ENCODE measurements at places on chromosomes 13 and 19.

GRCh38 chr13:22749626-22750025 lies 431.2 kb upstream of the SGCG start:
- no peak for DNase-seq

DNA sequence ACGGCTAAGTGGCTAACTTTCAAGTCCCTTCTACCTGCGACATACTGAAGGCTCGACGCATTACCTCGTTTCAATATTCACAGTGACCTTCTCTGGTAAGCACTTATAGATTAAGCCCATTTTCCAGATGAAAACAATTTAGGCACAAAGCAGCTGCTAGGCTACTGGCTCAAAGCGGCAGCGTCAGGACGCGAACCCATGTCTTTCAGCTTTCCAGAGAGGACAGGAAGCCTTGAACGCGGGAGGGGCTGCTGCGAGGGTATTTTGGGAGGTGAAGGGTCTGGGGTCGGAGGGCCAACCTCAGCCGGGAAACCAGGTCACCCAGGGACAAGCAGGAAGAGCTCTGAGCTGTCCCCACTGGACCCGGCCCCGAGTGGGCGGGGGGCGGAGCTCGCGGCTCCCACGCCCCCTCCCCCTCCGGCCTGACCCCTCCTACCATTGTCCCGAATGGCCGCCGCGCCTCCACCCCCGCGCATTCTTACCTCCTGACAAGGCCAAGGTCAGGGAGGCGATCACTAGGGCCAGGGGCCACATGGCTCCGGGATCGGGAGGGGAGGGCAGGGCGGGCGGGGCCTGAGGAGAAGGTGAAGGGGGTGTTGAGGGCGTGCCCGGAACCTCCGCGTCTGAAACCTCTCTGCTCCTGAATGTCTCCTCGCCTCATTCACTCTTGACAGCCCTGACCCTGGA lies at the start of gene KLK13:
Gene KLK13, minus strand, starts transcription at position 559 of the 687 bp plus-strand sequence. Its CDS starts 25 bp downstream, at position 534.
- no peak for DNase-seq

DNA sequence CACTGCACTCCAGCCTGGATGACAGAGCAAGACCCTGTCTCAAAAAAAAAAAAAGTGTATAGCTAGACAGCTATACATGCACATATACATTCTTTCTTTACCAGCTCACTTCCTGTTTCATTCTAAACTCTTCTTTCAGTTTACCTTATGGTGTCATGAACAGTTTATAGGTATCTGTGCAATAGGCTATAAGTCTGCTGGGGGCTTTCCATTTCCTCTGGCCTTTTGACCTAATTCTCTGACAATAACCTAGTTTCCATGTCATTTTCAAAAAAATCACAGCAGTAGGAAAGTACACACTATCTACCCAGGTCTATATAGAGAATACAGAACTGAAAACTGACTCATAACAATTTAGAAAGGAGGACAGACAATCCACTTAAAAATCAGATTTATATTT lies 24.4 kb upstream of the URAD start:
- no peak for DNase-seq

DNA sequence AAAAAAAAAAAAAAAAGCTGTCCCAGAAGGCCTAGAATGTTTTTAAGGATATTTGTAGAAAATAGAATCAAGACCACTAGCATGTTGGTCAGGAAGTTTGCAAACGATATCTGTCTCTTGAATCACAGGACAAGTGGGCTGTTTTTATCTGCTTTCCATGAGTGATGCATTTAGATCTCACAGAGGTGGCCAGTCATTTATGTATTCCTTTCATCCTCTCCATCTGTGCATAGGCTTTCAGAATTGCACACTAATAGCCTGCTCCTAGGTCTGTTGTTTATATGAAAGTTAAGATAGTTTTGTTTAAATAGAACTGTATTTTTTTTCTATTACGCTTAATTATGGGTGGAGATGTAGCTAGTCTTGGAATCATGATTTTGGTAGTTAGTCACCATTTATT lies 289.5 kb downstream of the SHISA2 start:
- no peak for DNase-seq

- no peak for DNase-seq
These were observed 9.9 kb downstream of the PLEKHF1 start for GRCh38 chr19:29675120-29675649.

DNA sequence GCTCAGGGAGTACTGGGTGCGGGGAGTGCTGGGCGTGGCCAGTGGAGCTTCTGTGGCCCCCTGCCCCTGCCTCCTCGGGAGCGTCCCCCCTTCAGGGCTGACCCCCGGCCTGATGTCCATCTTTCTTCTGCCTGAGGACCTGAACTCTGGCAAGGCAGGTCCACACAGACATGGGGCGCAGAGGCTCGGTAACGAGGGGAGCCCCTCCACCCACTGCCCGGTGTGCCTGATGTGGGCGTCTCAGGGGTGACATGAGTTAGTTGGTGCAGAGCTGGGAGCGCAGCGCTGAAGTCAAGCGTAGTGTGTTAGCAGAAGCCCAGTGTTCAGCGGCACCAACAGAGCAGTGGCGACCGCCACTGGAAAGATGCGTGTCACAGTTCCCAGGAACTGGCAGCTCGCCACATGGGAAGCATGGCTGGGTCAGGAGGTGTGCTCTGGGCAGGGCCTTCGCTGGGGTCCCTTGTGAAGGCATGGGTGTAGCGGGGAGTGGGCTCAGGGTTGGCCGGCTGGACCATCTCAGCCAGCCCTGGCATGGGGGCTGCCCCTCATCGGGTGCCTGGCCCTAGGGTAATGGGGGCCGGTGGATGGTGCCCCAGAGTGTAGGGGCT lies 11.5 kb downstream of the THOP1 start:
- no peak for DNase-seq

DNA sequence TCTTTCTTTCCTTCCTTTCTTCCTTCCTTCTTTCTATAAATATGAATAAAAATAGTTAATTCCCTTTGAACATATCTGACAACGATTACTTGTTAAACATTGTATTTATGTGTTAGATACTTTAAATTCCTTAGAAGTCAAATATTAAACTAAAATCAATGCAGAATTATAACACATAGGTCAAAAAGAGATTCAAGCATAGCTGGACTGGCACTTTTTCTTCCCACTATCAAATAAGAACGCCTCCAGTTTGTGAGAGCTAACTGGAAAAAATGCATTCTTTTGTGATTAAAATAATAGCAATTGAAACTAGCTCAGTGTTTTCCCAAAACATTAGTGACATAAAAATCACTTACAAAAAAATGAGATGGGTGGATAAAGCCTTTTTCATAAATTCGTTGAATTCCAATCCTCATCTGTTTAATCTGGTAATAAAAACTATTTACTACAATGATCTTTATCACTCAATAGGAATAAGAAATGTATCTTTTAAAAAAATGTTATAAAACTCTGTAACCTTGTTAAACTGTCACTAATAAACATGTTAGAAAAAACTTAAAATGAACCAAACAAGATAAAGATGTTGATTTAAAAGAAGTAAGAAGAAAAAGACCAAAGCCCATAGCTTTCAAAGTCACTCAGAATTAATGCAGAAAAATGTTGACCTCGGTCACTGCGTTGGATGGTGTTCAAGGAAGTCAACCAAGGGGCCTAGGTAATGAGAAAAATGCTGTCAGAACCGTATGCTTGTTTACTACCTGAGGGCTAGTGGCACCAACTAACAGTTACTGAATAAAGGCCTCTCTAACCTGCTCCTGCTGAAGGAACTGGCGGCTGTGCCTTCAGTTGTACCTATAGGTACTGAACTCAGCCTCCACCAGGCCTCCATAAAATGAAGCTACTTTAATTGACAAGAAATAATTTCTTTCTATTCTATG lies 1039.5 kb upstream of the SLC10A2 start:
- no peak for DNase-seq

- no peak for DNase-seq
These were observed 2.7 kb upstream of the CEACAM7 start for GRCh38 chr19:41690801-41691065.

DNA sequence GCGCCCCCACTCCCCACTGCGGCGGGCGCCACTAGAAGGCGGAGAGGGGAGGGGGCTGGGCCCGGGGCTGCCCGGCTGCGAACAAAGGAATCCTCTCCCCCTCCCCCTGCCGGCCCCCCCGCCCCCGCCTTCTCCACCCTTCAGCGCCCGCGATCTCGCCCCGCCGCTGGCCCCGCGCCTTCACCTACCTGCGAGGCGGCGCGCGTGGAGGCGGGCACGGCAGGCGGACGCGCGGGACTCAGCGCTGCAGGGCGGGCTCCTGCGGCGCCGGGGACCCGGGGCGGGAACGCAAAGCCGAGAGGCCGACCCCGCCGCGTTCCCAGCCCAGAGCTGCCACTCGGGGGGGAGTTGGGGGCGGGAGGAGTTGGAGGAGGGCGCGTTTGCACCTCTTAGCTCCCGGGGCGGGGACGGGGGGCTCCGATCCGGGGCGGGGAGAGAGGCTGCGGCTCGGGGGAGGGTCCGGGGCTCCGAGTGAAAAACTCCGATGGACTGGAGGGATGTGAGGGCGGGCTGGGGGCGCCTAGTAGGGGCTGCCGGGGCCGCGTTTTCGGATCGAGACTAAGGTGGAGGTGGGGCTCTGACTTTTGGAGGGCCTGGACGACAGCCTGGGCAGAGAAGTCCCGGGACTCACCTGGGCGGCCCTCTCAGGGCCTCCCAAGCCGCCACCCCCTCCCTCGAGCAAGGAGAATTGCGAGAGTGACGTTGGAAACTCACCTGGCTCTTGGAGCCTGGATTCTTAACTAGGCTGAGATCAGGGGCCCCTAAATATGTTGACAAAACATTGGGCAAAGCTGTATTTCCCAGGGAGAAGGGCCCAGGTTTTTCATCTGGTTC lies at the start of gene FBN3:
Gene FBN3, minus strand, starts transcription at position 332 of the 834 bp plus-strand sequence. CDS start 2,112 bp downstream, outside the sequence.
- no peak for DNase-seq

DNA sequence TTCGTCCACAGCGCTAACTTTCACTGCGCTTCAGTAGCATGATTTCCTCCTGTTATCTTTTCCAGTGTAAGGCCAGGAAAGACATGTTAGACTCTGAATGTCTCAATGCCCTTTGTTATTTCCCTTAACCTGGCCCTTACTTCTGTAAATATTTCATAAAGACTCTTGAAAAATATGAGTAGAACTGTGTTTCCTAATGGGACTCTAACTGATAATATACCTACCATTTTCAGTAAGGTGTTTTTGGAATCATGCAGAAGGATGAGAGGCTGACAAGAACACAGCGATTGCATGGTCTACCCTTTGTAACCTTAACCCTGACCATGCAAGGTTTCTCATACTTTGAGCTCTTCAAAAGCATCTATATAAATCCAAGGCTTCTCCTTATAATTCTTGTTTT lies 550.1 kb downstream of the SLITRK6 start:
- no peak for DNase-seq

GRCh38 chr13:111629926-111630325 lies 309.5 kb downstream of the TEX29 start:
- DNase-seq = no peak

DNA sequence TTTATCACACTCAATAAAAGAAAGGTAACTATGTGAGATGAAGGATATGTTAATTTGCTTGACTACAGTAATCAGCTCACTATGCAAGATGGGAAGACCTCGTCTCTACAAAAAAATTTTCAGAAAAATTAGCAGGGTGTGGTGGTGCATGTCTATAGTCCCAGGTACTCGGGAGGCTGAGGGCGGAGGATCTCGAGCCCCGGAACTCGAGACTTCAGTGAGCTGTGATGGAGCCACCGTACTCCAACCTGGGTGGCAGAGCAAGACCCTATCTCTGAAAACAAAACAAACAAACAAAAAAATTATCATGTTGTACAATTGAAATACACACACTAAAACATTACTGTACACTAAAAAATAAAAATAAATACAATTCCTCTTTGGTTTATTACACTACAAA lies 376.7 kb upstream of the KLHL1 start:
- no peak for DNase-seq

GRCh38 chr19:13160557-13160956 lies 10.3 kb downstream of the IER2 start:
- no peak for DNase-seq

- no peak for DNase-seq
These were observed 157.5 kb downstream of the PCDH20 start for GRCh38 chr13:61258185-61258584.

DNA sequence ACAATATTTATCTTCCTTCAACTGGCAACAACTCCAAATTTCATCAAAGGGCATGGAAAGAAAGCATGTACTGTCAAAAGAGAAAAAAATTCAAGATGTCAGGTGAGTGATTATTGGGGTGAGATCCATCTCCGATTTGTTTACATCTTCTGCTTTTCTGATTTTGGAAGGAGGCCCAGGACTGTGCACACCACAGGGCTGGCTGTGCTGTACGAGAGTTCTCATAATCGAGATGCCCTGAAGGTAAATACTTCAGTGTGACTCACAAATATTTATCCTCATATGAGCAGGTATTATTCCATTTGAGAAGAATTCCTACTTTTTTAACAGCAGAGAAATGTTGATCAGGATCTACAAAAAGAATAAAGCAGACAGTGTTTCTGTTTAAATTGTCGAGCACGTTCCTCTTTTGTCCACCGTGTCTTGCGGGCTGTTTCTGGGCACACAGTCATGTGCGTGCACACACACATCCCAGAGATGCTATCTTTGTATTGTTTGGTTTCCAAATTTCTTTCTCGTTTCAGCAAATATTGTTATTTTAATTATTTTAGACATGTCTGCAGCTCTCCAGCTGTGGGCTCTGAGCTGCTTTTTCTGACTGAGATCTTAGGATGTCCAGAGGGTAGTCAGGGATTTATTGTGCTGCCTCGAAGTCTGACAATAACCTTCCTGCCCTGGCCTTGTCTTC lies 103.8 kb downstream of the KL start:
- no peak for DNase-seq

DNA sequence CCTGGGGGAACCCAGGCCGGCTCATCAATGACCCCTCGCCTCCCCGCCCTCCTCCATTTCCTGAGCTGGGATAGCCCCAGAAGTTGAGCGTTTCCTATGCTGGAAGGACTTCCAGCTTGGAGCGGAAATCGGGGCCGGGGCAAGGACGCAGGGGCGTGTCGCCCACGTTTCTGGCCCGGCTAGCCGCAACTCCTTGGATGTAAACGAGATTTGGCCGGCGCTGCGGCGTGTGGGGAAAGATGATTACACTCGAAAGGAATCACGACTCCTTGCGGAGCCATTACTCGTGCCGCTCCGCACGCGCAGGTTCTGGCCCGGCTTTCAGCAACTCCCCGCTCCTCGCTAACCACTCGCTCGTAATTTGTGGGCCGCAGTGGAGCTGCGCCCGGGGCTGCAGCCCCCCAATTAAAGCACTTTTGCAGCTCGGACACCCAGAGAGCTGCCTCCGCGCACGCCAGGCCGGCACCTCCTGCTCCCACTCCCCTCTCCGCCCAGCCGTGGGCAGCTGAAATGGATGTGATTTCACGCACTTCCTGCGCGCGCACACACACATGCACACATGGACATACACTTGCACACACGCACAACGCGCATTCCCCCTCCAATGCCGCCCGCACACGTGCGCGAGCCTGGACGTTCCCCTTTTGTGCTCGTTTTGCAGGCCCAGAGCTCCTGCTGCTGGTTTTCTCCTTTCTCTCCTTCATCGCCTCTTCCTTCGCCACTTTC lies 15.7 kb downstream of the ZIC5 start:
- DNase-seq = no peak

GRCh38 chr19:48043675-48044258 lies at the start of gene CABP5:
TSS of gene CABP5 (minus strand) at chr19:48044079. CDS start at chr19:48043922, 157 bp downstream.
- DNase-seq = no peak

- no peak for DNase-seq
These were observed 423.3 kb downstream of the SPRY2 start for GRCh38 chr13:79917628-79918027.

GRCh38 chr13:73466561-73466960 lies 407.8 kb downstream of the KLF5 start:
- DNase-seq = no peak

- DNase-seq = no peak
These were observed 13.3 kb downstream of the CD70 start for GRCh38 chr19:6577476-6578125.
